EL (cell line): ENCODE measurements at places on chromosomes 7 and 10.

- peak; percentile 75 for DNase-seq
Measured at GRCh38 chr7:19114551-19114855, 2.9 kb downstream of the TWIST1 start.

- DNase-seq, result peak; percentile 77
Measured at GRCh38 chr10:62244785-62245467, 23.7 kb downstream of the RTKN2 start.

DNA sequence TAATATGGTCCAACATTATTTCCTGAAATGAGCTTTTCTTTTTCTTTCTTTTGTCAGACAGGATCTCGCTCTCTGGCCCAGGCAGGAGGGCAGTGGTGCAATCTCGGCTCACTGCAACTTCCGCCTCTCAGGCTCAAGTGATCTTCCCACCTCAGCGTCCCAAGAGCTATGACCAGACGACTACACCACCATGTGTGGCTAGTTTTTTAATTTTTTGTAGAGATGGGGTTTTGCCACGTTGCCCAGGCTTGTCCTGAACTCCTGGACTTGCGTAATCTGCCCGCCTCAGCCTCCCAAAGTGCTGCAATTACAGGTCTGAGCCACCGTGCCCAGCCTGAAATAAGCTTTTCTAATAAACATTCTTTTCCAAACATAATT is 48.6 kb downstream of the CUL2 start:
- DNase-seq, result no peak

GRCh38 chr10:89217057-89217990 is 10.2 kb upstream of the CH25H start:
- DNase-seq, result peak; percentile 65

DNA sequence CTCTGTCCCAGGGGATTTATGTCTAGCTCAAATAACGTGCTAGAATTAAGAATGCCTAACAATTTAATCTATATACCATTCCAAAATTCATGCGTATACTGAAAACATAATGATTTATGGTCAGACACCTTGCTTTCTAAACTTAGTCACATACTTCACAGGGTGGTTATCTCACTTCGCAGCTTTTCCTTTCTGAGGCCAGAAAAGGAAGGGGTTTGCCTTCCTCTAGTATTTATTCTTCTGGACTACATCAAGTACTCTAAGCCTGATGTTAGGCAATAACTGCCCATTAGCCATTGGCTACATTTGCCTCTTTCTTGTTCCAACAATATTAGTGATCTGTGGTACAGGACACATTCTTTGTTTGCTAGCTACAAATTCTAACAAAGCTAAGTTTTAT is 72.6 kb upstream of the FHIP2A start:
- no peak for DNase-seq

GRCh38 chr10:45211576-45211975 is 103.8 kb downstream of the OR13A1 start:
- no peak for DNase-seq

GRCh38 chr10:44766631-44767030 is 144.5 kb upstream of the TMEM72 start:
- DNase-seq, result no peak

- no peak for DNase-seq
Measured at GRCh38 chr10:11068861-11069633, 51.4 kb downstream of the CELF2 start.

- peak; percentile 81 for DNase-seq
Measured at GRCh38 chr10:127150136-127150535, 46.3 kb downstream of the INSYN2A start.

DNA sequence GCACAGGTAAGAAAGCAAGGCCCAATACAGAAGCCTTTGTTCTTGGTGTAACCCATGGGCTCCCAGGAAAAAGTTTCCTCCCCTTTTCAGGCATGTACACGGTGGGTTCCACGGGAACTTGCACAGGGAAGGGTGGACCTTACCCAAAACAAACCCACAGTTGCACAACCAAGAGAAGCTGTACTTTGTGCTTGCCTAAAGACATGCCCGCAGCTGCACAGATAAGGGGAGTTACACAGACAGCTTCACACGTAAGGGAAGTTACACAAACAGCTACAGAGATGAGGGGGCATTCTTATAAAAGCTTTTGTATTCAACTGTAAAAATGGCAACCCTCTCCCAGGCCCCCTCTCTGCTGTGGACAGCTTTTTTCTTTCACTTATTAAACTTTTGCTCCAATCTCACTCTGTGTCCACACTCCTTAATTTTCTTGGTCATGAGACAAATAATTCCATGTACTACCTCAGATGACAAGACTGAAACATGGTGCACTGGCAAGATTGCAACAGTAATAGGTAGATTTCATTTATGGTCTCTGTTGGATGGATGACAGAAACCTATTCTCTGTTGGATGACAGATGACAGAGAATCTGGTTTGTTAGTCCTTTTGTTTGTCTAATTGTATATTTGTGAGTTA is 72.9 kb downstream of the ATE1 start:
- no peak for DNase-seq

DNA sequence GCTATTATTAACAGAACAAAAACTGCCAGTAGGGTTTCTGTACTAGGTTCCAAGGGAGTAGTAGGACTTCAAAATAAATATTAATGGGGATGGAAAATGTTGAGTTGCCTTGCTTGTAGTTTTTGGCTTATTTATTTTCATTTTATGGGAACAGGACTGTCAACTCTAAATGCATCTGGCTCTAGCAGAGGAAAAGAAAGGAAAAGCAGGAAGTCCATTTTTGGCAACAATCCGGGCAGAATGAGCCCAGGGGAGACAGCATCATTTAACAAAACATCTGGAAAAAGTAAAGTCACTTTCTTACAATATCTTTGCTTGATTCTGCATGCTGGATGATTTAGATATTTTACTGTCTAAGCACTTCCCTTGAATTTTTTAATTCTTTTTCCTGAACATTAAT is 69.4 kb downstream of the NOC3L start:
- DNase-seq, result no peak

DNA sequence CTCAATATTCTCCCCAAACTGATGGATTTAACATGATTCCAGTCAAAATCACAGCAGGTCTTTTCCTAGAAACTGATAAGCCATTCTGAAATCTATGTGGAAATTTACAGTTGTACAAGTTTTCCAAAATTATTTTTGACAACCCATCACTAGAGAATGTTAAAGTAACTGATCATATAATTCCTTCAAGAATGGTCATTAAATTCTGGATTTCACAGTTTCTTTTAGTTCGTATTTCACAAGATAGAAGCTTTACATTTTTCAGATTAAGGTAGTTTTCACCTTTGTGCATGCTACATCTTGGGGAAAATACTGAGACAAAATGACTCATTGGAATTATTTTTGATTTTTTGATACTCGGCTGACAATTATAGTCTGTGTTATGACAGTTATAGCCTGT is 174.3 kb downstream of the MGMT start:
- DNase-seq, result no peak

- no peak for DNase-seq
Measured at GRCh38 chr10:78470267-78471103, 436.8 kb downstream of the RPS24 start.

DNA sequence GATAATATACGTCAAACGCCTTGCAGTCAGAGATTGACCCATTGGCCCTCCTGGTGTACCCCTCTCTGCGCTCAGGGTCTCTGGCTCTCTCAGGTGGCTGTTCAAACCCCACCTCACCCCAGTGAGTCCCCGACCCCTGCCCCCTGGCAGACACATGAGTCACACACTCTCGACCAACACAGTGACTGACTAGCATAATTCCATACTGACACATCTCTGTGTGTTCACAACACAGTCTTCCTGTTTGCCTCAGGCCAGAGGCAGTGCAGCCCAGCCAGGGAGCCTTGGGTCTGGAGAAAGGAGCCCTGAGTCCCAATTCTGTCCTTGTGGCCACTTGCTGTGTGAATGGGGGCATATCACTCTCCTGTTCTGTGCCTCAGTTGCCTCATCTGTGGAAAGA is 40.1 kb downstream of the PALD1 start:
- peak; percentile 80 for DNase-seq

GRCh38 chr10:60706146-60706545 is 72.1 kb upstream of the CDK1 start:
- DNase-seq, result no peak

DNA sequence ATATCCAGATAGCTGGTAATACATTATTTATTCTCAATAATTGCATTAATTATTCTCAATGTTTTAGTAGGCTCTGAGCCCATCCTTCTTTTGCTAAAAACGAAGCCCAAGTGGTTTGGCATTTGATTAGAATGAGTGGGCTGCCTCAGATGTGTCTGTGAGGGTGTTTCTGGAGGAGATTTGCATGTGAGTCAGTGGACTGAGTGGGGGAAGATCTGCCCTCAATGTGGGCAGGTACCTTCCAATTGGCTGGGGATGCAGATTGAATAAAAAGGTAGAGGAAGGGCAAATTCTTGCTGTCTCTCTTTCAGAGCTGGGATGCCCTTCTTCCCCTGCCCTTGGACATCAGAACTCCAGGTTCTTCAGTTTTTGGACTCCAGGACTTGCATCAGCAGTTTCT is 290.6 kb upstream of the SMIM30 start:
- no peak for DNase-seq

DNA sequence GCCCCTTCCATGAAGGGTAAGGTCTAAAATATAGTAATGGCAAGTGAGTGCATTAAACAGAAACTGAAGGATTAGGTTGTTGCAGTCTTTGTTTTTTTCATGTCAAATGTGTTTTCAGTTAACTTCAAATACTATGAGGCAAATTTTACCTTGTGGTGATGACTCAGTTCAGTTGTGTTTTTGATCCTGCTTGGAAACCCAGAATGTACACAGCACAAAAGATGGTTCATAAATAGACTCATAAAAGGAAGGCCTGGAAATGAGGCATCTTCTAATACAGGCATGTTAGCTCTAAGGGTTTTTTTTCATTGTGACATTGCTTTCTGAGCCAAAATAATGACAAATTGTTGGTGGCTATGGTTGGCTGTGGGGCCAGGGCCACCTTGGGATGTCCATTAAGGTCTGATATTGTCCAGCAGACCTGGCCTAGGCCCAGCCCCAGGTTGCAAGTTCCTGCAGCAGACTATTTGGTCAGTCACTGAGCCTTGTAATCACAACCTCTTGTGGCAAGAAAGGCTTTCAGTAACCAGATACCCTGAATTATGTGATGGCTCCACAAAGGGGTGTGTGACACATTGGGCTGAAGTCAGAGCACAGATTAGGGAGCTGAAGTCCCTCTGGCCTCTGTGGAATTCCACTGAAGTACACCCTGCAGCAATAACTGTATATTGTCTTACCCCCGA is 69.0 kb upstream of the SAMD8 start:
- DNase-seq, result peak; percentile 11

DNA sequence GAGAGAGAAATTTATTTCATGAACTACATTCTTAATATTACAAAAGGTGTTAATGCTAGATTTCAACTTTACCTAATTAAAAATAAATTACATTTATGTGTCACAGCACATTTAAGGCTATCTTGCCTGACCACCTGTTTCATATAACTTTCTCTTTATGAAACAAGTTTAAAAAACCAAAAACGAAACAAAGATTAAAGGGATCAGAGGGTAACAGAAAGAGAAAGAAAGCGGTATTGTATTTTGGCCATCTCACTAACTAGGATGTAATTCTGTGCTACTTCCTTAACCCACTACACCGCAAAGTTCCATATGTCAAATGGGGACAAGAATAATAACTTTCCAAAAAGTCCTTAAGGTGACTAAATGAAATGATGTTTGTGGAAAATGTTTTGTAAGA is 6.3 kb upstream of the RHOBTB1 start:
- DNase-seq, result no peak
